ENCODE measurements at places on chromosomes 16 and 17.
A peak's percentile ranks its signal among the peaks of the same experiment; 100 is the strongest.

DNA sequence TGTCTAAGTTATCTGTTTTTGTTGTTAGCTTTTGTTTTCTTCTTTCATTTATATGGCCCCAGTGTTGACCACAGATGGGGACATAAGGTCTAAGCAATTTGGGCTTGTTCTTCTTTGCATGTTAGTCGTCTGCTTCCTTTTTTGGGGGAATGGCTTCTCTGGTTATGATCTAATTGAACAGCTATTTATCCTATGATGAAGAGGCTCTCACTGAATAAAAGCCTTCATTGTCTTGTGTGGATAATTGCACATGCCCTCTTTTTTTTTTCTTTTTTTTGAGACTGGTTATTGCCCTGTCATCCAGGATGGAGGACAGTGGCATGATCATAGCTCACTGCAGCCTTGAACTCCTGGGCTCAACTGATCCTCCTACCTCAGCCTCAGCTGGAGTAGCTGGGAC lies 13.7 kb downstream of the SMARCE1 start:
- no peak for DNase-seq

- DNase-seq, result peak; percentile 27
These were observed 58.4 kb downstream of the TOM1L2 start for GRCh38 chr17:17913695-17914332.

DNA sequence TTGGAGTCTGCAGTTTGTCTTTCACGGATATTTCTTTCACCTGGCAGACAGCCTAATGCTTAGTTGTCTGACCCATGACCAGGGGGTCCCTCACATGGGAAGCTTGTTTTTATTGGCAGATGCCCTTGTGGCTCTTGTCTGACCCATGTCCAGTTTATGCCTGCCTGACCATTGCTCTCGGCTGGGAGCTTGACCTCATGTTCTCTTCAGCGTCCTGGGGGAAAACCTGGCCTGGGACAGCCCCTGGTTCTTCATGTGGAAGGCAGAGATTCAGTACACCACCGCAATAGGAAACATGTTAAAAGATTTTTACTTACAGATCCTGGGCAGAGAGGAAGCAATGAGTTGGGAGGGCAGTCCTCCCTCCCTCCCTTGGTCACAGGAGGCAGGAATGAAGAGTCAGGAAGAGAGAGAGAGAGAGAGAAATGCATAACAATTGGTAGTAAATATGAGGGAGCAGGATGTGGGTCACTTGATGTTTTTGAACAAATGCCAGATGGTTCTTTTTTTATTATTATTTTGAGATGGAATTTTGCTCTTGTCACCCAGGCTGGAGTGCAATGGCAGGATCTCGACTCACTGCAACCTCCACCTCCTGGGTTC lies 302.7 kb upstream of the MYOCD start:
- no peak for DNase-seq

GRCh38 chr17:70622368-70623260 lies 453.3 kb downstream of the KCNJ2 start:
- no peak for DNase-seq

DNA sequence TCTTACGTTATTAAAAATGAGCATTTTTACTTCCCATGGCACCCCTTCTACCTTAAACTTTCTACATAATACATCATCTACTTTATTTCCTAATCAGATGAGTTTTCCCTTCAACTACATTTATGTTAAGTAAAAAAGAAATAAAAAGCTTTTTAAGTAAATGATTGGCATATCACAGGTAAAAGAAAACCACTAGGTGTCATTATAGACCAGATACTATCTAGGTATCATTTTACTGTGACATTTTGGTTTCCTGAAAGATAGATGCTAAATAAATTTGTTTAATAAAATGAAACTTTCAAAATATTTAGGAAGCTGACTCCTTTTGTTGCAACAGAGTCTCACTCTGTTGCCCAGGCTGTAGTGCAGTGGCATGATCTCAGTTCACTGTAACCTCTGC lies 3.8 kb upstream of the CMTM1 start:
- DNase-seq, result no peak

DNA sequence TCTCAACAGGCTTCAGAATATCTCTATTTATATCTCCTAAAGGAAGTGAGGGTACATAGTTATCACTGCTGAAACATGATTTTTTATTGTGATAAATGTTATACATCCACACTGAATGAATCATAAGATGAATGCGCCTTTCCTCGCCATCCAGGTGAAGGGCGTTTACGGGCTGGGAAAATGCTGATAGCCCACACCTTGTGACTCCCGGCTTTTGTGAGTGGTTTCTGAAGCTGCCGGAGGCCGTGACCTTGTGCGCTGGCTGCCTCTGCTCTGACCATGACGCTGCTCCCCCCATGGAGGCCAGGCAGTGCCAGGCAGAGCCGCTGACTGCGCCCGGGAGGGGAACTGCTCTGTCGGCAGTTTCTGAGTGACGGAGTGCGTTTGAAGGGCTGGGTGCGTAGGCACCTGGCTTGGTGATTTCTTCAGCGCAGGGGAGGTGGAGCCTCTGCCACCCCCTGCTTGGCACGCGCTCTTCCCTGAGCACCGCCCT lies 97.2 kb downstream of the RAP1GAP2 start:
- DNase-seq, result no peak

DNA sequence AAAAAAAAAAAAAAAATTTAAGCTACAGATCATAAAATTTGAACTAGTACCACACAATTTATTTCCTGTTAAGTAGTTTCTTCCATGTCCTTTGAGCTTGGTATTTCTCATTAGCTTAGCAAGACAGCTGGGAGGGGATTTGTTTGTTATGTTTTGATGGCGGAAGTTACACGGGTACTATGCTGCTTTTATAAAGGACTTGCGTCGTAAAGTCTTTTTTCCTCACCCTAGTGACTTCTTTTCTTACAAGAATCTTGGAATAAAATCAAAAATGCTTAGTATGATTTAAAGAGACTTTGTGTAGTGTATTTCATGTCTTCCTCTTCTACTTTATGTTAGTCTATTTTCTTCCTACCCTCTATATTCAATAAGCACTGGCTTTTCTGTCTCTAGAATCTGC lies 89.1 kb downstream of the NLK start:
- no peak for DNase-seq

GRCh38 chr17:41332239-41332638 lies 16.7 kb upstream of the KRTAP17-1 start:
- no peak for DNase-seq

- no peak for DNase-seq
These were observed 16.6 kb upstream of the MLYCD start for GRCh38 chr16:83882163-83882885.

DNA sequence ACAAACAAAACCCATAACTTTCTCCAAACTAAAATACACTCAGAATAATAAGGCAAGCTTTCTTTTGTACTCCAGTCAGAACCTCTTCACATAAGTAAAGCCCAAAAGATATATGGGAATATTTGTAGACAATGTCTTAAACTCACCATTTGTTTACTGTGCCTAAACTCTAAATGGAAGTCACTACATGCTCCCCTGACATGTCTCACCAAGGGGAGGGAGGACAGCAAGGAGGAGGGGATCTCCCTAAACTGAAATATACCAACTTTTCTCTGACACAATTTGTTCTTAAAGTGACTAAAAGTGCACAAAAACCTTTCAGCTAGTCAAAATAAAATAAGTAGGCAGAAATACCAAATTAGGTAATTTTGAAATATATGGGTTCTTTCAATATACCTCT lies 38.5 kb downstream of the GRB7 start:
- DNase-seq, result no peak

- DNase-seq, result no peak
These were observed 241.6 kb upstream of the SALL1 start for GRCh38 chr16:51392521-51393187.

- peak; percentile 46 for DNase-seq
These were observed 44.3 kb downstream of the SOCS3 start for GRCh38 chr17:78315355-78316114.

- DNase-seq, result no peak
These were observed 230.1 kb upstream of the CCL2 start for GRCh38 chr17:34024806-34025551.

- no peak for DNase-seq
These were observed 41.1 kb upstream of the DHRS7B start for GRCh38 chr17:21085707-21086106.

- DNase-seq, result no peak
These were observed 31.6 kb downstream of the MMP15 start for GRCh38 chr16:58057121-58057520.

- no peak for DNase-seq
These were observed 47.1 kb upstream of the MYOCD start for GRCh38 chr17:12618557-12618956.

DNA sequence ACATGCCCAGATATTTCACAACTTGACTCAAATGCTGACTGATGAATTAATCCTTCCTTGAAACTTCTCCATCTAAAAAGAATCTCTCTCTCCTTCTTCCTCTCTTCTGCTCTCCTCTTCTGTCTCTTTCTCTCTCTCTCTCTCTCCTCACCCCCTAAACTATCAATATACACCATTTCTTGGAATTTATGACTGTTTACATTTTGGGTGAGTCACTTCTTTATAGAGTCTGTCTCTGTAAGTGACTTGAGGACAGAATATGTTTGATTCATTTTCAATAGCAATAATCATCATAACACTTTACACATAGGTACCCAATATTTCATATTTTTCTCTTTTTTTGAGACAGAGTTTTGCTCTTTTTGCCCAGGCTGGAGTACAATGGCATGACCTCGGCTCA lies 15.3 kb downstream of the OR3A1 start:
- DNase-seq, result no peak

DNA sequence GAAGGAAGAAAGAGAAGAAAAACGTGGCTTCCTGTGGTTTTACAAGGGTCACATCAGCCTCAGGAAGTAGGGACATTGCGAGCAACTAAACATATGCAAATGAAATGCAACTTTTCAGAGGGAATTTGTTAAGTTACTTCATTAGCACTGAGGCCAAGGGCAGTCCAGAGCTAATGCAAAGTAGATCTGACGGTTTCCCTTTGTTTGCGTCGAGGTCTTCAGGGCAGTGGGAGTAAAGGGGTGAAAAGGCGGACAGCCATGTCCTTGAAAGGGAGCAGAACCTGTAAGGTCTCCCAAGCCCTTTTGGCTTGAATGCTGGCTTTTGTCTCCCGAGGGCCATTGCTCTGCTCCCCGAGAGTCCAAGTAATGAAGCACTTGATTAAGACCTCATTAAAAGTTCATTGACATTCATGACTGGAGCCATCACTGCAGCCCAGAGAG lies 85.0 kb downstream of the PMP22 start:
- DNase-seq, result no peak

DNA sequence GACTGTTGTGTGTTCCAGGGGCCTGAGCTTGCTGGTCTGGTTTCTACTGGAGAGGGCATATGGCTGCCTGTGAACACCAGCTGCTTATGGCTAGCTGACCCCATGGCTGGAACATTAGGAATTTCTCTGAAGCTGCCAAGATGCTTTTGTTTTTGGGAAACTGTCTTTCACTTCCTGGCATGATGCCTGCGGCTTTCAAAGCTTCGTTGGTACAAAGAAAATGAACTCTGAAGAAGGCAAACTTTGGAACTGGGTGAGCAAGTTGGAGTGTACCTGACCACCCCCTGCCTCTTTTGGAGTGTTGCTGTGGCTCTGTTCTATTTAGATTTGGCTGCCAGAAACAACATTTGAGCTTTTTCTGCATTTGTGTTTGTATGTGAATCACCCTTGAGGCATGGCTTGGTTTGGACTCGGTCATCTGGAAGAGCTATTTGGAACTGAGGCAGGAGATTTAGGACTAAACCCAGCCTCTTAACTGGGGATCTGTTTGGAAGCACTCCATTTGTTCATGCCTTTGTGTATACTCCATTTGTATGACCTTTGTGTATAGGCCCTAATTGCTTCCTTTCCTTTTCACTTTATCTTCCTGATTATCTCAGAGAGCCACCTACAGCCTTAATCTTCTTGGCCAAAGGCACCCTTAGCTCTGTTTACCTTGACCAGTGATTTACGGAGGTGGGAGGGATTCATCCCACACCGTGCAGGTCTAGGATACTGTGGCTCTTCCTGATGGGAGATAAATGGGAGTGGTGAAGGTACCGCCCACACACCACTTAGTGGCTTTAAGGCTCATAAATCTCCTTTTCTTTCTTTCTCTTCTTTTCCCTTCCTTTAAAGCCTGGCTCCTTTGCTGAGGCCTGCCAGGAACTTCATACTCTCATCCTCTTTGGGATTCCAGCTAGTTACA lies 7.3 kb upstream of the CPHXL start:
- DNase-seq, result no peak

DNA sequence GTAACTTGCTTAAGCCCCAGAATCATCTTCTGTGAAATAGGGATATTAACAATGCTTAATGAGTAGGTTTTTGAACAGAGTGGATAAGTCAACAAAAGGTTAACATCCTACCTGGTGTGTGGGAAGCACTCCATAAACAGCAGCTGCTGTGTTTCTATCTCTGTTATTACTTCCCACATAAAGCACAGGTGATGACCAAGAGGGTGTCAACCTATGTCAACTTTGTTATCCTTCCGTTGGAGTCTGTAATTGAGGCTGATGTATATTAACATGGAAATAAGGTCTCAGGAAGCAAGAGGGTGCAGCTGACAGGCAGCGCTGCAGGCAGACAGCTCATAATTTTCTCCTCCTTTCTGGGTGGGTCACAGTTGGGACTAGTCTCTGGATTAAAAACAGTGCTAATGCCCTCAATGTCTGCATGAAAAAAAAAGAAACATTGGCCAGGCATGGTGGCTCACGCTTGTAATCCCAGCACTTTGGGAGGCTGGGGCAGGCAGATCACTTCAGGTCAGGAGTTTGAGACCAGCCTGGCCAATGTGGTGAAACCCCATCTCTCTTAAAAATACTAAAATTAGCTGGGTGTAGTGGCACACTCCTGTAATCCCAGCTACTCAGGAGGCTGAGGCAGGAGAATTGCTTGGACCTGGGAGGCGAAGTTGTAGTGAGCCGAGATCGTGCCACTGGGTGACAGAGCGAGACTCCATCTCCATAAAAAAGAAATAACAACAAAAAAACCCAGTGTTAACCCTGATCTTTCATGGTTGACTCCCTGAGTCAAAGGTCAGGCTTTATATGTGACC lies 269.6 kb downstream of the SNX29 start:
- no peak for DNase-seq

- DNase-seq, result no peak
These were observed 20.5 kb downstream of the MYO15A start for GRCh38 chr17:18129041-18129502.

DNA sequence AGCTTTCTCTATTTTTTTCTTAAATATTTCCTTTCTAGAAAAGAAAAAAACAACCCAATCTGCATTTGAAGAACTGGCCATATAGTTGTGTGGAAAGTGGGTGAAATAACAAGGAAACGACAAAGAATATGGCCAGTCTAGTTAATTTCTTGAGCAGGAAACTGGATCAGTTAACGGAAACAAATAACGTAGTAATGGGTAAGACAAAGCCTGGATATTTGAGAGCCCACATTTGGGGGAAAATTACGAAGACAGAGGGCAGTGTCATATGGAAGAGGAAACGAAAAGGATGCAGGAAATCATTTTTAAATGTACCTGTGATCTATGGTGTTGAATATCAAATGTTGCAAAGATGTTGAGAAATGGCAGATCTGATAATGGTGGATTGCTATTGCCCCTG lies 78.6 kb downstream of the HS3ST3A1 start:
- DNase-seq, result no peak

GRCh38 chr17:21378553-21378952 lies 2.4 kb downstream of the KCNJ12 start:
- DNase-seq, result no peak
